Activated B cell treated with CpG ODN at 0.5 μM for 24 hours (primary cell): ENCODE measurements at places on chromosomes 11 and 22. TPM values are rescaled to one million over a fixed set of nuclear protein-coding genes. Genes with fewer than 3 reads are reported as not detected.

- DNase-seq = no peak
- H3K4me3 ChIP-seq = no peak overlapping the region
- no peaks in the 10 kb centered on the region for H3K27me3 ChIP-seq
- no peaks in the 10 kb centered on the region for H3K4me1 ChIP-seq
Measured at GRCh38 chr11:21625982-21626381, 566.9 kb upstream of the ANO5 start.

DNA sequence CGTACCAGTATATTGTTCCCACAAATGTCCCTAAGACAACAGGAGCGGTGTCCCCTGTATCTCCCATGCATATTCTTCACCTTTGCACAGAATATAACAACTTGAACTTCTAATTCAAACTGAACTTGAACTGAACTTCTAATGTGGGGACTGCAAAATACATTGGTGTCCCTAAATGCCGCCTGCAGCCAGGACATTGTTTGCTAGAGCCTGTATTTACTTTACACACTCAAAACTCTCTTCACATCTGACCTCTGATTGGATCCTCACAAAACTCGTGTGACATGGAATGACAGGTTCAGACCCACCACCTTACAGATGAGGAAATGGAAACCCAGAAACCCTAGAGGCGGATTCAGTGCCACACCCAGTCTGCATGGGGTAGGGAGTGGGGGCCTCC is 6.4 kb downstream of the CPT1A start:
- peaks cover 7% of the 10 kb centered on the region for H3K36me3 ChIP-seq
- H3K4me1 ChIP-seq = peaks cover 30% of the 10 kb centered on the region
- no peak overlapping the region for H3K27ac ChIP-seq
- H3K27me3 ChIP-seq = no peaks in the 10 kb centered on the region

DNA sequence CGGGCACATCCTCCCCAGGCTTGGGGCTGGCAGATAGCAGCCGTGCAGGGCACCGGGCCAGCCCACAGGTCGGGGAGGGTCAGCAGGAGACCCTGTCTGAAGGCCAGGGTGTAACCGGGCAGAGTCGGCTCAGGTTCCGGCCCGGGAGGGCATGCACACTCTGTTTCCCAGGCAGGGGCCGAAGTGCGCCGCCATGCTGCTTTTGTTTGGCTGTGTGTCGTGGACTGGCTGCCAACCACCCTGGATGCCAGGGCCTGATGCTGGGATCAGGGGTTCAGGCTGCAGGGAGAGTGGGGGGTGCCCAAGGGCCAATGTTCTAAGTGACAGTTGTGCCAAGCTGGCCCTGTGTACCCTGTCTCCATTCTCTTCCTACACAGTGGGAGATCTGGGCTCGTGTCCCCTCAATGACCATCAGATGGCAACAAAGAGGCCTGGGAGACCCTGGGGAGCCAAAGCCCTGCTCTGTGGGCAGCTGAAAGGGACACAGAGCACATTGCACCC is 120.9 kb upstream of the B3GAT1 start:
- no peak overlapping the region for H3K27ac ChIP-seq
- H3K4me3 ChIP-seq = no peak overlapping the region
- H3K4me1 ChIP-seq = peaks cover 3% of the 10 kb centered on the region
- H3K27me3 ChIP-seq = peaks cover 13% of the 10 kb centered on the region

- H3K27ac ChIP-seq = no peak overlapping the region
- DNase-seq = no peak
- peaks cover 6% of the 10 kb centered on the region for H3K4me1 ChIP-seq
Measured at GRCh38 chr11:102240502-102240901, 76.8 kb upstream of the BIRC3 start.

GLB1L2 gene
- 0.33 and 0.56 TPM in 2 replicates for total RNA-seq

RIC3 gene
- 44.3 and 52.8 TPM in 2 replicates for total RNA-seq

OR10A2 gene
- not detected in 2 replicates for total RNA-seq
